Activated CD4-positive, alpha-beta memory T cell treated with anti-CD3 and anti-CD28 coated beads, Interleukin-2, amount 10 ng/mL, durations not matched to agents 7 days and 5 days (primary cell): ENCODE measurements at places on chromosomes 4 and X.

- no peak for DNase-seq
Measured at GRCh38 chrX:116873671-116874070, 410.9 kb upstream of the CT83 start.

DNA sequence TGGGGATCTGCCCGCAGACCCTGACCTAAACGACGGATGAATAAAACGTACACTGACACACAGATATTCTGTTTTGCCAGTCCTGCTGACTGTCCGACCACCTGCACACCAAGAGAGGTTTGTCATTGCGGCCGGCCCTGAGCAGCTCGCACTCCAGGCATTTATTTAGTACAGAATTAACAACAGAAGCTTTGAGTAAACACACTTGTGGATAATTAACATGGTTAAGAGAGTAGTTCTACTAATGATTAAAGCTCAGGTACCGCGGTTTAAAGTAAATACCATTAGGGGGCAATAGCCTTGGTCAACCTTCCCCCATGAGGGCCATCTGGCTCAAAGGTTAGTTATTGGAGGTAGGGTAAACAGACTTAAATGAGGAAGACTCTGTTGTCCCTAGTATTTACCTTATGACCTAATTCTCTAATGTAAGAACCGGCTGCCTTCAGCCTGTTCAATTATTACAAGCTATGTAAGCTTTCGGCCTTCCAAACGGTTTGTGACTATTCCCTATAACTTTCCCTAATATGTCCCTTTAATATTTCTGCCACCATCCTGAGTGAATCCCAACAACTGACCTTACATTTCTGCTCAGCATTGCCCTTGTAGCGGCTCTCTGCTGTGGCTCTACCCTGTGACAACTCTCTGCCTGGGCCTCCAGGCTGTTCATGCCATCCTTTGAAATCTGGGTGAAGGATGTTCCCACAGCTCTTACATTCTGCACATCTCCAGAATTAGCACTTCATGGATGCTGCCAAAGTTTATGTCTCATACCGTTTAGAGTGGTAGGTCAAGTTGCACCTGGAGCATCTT, 46.9 kb upstream of the SYTL5 start:
- DNase-seq, result no peak

DNA sequence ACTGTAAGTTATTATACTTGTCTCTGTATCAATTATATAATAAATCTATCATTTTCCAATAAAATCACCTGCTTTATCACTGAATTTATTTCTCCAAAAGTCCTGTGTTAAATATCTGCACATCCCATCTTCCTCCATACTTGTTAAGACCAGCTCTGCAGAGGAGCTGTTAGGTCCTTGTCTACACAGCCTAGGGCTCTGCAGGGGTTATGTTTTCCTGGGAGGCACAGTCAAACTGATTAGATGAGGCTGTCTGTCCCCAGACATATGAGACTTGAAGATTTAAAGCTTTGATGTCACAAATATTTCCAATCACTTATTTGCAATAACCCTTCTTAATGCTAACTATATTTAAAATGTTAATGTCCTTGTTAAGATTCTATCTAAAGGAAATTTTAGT, 446.8 kb downstream of the TRAM1L1 start:
- DNase-seq, result no peak

DNA sequence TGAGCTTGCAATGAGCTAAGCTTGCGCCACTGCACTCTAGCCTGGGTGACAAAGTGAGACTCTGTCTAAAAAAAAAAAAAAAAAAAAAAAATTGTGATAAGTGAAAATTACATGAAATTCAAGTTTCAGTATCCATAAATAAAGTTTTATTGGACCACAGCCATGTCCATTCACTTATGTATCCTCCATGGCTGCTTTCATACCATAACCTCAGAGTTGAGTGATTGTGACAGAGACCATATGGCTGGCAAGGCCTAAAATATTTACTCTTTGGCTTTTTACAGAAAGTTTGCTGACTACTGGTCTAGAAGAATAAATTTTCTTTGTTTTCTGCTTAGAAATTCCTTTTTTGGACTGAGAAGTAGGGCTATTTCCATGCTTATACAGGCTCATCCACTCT, 11.8 kb upstream of the SHISA3 start:
- no peak for DNase-seq

GRCh38 chr4:65367306-65367705, 303.0 kb downstream of the EPHA5 start:
- DNase-seq, result no peak

DNA sequence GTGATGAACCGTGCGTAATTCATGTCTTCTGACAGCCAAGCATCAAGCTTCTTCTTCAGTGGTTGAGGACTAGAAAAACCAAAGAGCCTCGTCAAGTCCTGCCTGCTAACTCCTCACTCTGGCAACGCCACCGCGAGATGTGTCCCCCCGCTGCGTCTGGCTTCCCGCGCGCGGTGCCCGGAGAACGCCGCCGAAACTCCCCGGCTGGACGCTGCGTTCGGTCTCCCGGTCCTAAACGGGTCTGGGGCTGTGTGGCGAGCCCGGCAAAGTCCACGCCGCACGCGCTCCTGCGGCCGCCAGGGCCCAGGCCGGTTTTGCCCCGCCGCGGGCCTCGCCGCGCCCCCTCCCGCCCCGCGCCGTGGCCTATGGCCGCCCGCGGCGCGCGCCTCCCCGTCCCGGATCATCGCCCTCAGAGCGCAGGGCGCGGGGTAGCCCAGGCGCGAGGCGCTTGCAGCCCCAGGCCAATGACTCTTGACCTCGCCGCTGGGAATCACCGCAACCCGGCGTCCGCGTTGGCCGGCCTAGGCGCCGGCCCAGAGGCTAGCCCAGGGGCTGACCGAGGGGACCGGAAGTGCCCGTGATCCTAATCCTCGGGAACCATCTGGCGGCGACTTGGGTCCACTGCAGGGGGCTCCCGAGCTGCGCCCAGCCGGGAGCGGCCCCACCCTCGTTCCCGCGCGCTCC, at the start of gene AADAT:
AADAT (minus strand) TSS at position 289 of the 684 bp plus-strand sequence; CDS start at position 23, 266 bp downstream.
- DNase-seq, result no peak

- no peak for DNase-seq
Measured at GRCh38 chr4:168119100-168119499, 26.8 kb downstream of the ANXA10 start.

GRCh38 chr4:105838082-105838481, 57.2 kb upstream of the NPNT start:
- no peak for DNase-seq

DNA sequence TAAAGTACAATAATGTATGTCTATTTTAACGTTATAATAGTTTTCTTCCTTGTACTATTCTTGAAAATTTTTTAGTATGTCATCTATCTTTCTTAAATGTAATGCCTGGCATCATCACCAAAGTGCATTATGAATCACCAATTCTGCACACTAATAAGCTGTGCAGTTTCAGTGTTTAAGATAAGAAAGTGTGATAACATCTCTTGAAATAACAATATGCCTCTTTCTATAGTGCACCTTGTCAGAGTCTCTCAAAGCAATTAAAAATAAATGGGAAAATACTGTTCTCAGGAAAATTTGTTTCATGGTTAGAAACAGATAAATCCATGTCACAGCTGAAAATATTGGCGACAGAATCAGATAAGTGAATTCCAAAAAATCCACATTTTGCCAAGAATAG, 457.4 kb upstream of the PCDH10 start:
- no peak for DNase-seq

GRCh38 chr4:52172166-52172565, 121.1 kb downstream of the SPATA18 start:
- DNase-seq, result no peak

DNA sequence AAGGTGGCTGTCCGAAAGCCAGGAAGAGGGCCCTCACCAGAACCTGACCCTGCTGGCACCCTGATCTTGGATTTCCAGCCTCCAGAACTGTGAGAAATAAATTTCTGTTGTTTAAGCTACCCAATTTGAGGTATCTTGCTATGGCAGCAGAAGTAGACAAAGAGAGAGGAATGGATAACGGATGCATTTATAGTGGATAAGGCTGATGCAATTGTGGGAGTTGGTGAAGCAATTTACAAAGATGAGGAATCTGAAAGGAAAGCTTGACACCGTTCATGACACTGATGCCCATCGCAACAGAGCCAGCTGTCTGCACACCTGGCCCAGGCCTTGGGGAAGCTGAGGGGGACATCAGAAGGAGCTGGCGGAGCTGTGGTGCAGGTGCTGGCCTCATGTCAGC, 35.7 kb upstream of the MSL3 start:
- no peak for DNase-seq

- no peak for DNase-seq
Measured at GRCh38 chr4:35697210-35697736, 547.0 kb downstream of the ARAP2 start.

- no peak for DNase-seq
Measured at GRCh38 chr4:7077371-7077770, 9.5 kb upstream of the GRPEL1 start.

- peak; percentile 55 for DNase-seq
Measured at GRCh38 chr4:118836301-118837120, 585 bp upstream of the SEC24D start.

GRCh38 chr4:173218411-173219125, 50.0 kb downstream of the GALNT7 start:
- DNase-seq, result no peak

DNA sequence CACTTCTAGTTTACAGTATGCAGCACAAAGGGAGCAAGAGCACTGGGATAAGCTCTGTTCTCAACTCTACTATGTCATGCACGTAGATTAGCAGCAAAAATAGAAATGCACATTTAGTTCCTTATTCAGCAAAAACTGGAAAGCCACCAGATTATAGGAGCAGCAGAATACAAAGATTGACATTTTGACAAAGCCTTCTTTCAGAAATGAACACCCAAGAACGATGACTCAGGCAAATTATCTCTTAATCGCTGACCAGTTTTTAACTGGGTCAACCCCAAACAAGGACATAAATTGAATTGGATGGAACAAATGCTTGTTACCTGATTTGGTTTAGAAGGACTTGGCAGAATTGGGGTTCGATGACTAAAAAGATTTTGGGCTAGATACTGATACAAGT, 775.3 kb upstream of the HS3ST1 start:
- no peak for DNase-seq

DNA sequence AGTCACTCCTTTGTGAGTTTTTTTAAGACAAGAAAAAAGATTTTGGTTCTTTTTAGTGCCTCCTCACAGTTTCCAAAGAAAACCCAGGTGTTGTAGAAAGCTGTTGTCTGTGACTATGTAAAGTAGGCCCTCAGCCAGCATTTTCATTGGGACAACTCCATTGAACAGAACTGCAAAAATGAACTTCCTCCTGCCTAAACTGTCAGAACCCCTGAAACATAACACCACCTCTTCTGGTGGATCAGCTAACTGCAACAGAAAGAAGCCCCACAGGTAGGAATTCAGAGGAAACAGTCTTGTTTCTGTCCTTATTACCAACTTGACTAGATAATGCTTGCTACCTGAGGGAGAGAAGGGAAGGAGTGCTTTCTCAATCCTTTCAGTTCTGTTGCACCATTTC, 3.4 kb upstream of the ATP11C start:
- no peak for DNase-seq

DNA sequence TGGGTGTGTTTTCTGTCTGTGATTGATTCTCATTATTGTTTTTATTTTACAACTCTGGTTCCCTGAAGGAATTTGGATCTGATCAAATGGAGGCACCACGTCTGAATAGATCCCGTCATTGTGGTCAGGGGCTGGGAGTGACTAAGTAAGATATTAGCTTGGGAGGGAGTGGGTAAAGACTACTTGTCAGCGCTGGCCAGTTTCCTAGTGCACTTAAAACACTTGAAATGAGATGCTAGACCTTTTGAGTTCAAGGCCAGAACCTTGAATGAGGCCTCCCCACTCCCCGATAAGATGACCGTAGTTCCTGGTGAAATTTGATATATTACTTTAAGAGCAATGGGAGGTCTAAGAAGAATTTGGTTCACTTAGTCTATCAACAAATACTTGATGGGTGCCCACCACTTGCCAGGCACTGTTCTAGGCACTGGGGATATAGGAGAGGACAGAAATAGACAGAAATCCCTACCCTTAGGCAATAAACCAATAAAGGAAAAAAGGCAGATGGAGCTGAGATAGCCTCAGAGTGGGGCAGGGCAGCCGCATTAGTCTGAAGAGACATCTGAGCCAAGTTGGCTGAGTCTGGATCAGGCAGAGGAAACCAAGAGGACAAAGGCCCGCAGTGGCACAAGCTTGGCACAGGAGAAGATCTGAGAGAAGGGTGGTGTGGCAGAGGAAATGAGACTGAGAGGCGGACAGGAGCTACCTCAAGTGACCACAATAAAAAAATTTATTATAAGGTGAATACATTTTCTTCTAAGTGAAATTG, 11.8 kb downstream of the FAM184B start:
- DNase-seq, result no peak

GRCh38 chr4:10013722-10014121, 7.6 kb downstream of the SLC2A9 start:
- peak; percentile 66 for DNase-seq

DNA sequence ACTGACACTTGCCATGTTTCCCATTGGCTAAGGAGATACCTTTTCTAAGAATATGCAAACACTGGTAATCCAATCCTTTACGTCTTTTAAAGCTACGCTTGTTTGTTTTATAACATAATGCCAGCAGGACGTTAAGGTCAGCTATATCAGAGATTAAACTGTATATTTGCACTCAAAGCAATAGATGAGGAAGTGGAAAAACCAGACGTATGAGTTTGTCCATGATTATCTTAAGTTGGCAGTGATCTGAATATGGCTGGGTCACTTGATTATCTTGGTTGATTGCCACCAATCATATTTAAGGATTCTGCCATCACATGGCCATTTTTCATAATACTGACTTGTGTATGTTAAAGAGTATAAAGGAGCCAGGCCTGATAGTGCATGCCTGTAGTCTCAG, 19.4 kb downstream of the TMSB4X start:
- DNase-seq, result no peak

DNA sequence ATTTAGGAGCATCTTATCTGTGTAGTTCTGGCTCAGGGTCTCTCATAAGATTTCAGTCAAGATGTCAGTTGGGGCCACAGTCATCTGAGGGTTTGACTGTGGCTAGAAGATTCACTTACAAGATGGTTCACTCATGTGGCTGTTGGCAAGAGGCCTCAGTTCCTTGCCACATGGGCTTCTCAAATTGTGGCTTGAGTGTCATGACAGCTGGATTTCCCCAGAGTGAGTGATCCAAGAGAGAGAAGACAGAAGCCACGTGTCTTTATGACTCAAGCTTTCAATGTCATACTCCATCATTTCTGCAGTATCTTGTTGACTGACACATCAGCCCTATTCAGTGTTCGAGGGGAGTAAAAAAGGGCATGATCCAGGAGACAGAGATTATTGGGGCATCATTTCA, 131.3 kb upstream of the AP1S2 start:
- DNase-seq, result peak; percentile 14

DNA sequence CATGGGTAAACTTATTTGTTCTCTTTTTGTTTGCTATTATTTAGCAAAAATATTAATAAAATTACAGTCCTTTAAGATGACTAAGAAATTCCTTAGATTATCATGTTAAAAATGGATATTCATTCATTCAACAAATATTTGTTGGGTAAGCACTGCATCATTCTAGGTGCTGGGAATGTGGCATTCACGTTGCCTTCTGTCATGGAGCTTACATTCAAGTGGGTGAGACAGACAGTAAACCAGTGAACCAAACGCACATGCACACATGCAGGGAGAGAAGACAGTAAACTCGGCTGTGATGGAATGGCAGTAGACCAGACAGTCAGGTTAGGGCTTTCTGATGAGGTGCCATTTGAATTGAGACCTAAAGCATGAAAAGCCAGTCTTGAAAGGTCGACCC, 91.8 kb downstream of the STOX2 start:
- no peak for DNase-seq

- DNase-seq, result no peak
Measured at GRCh38 chr4:6408263-6408662, 64.2 kb downstream of the PPP2R2C start.

- DNase-seq, result no peak
Measured at GRCh38 chr4:103457566-103457965, 259.4 kb upstream of the CENPE start.
